NCI-H2171 (cell line): ENCODE measurements at places on chromosomes 5 and 9.

GRCh38 chr9:5264219-5264595 lies 33.0 kb downstream of the INSL4 start:
- no peak for DNase-seq

DNA sequence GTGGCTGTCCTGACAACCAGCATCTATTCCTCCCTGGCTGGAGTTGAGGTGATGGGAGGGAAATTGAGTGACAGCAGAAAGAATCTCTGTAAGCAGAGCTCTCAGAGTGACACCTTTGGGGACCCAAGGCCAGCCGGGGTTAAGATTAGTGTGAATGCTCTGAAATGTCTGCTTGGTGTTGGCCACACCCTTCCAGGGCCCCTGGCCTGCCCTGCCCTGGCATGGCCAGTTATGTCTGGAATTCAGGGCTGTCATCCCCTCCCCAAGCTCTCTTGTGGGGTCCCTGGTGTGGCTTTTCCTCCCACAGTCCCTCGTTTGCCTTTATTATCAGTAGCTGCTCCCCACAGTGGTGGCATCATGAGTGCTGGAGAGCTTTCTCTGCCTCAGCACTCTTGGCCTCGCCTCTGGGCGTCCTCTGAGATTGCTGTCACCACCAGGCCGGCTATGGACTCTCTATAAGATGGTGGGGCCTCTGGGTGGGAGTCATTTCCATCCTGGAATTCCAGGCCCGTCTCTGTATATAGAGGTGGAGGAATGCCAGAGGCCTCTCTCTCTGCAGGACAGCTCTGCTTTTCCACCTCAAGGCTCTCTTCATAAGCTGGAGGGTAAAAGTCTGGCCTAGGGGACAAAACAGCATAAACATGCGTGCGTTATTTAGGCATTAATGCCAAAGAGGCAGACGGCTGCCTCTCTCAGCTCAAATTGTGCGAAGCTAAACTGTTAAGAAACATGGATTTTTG lies 3.6 kb downstream of the TMEM252 start:
- DNase-seq: no peak

DNA sequence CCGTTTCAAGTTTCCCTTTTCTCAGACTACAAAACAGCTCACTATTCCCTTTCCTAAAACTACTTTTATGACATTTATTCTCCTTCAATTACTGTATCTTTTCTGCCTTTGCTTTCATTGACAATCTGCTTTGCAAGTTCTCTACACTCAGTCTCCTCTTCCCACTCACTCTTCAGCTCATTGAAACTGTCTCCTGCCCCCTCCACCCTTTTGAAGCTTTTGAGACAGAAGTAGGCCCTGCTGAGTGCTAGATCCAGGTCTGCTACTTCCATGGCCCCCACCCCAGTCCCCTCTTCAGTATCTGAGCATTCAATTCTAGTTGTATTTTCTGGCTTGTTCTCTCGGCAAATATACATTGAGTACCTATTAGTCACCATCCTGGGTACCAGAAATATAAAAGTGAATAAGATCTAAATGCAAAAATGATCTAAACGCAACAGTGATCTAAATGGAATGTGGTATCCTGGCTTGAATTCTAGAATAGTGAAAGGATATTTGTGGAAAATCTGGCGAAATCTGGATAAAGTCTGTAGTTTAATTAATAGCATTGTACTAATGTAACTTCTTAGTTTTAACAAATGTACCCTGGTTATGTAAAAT lies 58.4 kb downstream of the OR2K2 start:
- no peak for DNase-seq

DNA sequence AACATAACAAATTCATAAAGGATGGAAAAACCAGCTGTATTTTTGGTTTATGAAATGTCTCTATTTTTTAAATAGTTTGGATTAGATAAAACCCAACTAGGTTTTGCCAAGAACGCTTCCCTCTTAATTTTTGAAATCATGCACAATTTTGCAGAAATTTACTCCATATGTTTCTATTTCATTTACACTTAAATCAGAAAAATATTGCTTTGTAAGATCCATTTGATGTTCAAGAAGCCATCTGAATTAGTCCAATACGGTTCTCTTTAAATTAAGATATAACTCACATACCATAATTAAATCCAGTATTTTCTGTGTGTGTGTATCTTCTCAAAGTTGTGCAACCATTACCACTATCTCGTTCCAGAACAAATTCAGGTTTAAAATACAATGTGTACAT lies 78.6 kb upstream of the FBXL7 start:
- no peak for DNase-seq

GRCh38 chr5:39946356-39947045 lies 521.7 kb upstream of the DAB2 start:
- DNase-seq: no peak

DNA sequence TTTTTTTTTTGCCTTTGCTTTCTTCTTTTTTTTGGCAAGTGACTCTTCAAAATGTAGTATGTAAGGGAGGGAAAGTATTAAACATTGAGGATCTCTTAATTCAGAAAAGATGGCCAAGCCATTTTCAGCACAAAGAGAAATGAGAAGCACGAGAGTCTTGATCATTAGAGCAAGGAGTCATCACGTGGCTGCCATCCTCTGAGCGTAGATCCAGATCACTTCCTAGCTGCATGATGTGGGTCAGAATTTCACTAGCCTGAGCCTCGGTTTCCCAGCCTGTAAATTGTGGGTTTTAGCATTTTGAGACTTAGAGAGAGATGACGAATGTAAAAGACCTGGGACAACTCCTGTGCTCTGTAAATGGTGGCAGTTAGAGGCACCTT lies 312.9 kb downstream of the ARHGEF28 start:
- no peak for DNase-seq

- DNase-seq: no peak
These were observed 194.0 kb upstream of the KLF4 start for GRCh38 chr9:107683566-107683965.
